Central memory CD4-positive, alpha-beta T cell (primary cell): ENCODE measurements at places on chromosomes 11 and 22.

GRCh38 chr22:42895541-42895981 is 38.5 kb upstream of the ARFGAP3 start:
- DNase-seq, result no peak

- no peak for DNase-seq
These were observed 16.5 kb upstream of the DGKZ start for GRCh38 chr11:46330563-46331281.

GRCh38 chr22:32380991-32381390 is 23.3 kb downstream of the RFPL3 start:
- no peak for DNase-seq

DNA sequence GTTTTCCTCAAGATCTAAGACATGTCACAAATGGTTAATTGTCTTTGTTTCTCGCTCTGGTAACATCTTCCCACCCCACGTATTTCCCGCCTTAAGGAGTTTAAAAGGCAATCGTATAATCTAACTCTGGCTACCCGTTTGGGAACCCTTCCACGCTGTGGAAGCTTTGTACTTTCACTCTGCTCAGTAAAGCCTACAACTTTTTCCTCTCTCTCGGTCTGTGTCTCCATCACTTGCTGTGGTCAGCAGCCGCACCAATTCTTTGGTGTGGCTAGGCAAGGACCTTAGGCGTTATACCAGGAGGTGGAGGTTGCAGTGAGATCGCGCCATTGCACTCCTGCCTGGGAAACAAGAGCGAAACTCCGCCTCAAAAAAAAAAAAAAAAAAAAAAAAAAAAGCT is 1430.1 kb downstream of the LRRC4C start:
- no peak for DNase-seq

DNA sequence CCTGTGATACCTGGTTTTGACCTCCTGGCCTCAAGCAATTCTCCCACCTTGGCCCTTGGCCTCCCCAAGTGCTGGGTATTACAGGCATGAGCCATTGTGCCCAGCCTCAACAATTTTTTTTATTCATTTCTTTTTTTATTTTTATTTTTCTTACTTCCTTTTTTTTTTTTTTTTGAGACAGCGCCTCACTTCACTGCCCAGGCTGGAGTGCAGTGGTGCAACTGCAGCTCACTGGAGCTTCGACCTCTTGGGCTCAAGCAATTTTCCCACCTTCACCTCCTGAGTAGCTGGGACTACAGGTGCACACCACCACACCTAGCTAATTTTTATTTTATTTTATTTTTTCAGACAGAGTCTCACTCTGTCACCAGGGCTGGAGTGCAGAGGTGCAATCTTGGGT is 25.5 kb upstream of the CECR2 start:
- DNase-seq, result no peak

DNA sequence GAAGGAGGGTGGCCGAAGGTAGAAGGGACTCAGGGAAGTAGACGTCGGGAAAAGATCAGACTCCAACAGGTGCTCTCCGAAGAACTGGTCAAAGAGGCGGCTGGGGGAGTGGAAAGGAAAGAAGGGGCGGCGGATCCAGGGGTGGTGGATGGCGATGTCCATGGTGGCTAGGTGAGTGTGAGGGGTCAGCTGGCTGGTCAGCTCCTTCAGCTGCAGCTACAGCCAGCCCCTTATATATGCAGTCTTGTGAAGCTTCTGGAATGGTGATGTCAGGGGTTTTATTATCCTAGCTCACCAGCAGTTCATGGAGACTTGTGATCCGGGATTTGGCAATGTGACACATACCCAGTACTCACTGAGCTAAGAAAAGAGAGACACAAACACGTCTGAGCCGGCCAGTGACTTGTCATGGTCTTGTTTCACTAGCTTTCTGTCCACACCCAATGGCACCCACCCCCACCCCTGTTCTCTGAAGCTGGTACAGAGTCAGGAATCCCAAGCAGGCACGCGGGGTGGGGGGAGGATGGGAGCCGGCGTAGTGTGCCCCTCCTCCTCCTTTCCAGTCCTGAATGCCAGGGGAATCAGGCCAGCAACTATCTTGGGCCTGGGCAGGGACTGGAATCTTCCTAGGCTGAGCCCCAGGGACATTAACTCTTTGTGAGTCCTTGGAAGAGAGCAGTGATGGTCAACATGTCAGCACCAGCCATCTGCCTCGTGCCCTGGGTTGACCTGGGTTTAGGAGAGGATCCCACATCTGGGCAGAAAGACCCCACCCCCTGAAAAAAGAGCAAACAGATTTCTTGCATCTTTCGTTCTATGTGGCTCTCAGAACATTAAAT is at the start of gene CRYAB:
TSS of gene CRYAB (minus strand) at position 208 of the 839 bp plus-strand sequence. CDS start at position 162, 46 bp downstream.
- no peak for DNase-seq

GRCh38 chr11:57500515-57500914 is 15.0 kb downstream of the SLC43A1 start:
- DNase-seq, result no peak

DNA sequence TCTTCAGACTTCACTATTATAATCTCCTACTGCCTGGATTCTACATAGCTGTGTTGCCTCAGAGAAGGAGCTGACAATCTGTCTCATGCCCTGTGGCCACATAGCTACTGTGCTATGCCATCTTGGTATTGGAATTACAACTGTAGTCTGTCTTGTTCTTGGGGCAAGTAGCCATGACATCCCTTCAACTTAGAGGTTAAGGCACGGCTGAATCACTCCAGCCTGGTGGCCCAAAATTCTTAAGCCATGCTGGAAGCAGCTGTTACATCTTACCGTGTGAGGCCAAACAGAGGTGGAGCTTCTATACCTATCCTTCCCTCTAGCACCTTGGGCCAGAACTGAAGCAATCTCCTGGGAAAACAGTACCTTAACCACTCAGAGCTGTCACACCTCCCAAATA is 14.8 kb downstream of the CARD18 start:
- no peak for DNase-seq

DNA sequence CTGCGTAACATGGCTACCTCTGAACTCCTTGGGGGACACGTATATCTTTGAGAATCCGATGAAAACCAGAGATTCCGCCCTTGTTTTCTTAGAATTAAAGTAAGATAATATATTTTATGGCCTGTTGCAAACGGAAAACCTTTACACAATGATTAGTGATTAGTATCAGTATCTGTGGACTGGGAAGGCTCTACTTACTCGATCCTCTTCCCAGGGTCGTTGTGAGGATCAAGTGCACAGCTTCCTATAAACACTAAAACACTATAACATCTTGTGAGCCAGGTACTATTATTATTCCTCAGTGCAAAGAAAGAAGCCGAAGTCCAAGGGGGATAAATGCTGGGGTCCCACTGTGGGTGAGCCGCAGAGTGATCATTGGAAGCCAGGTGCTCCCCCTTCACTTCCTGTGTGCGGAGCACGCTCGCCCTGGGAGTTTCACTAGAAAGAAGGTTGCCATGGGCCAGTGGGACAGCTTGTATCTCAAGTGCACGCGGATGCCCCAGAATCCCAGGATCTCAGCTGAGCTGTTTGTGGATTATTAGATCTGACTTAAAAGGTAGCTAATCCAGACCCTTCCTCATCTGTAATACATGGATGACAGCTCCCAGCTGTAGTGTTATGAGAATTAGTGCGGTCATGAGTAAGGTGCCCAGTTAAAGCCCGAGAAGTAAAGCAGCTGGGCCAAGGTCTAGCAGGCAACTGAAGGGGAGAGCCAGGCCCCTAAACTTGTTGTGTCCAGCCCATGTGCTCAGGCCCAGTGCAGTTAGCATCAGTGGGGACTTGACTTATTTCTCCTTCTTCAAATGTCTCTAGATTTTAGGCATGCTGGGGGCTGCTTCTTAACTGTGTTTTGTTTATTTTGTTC is 839 bp downstream of the CBY1 start:
- peak; percentile 27 for DNase-seq

DNA sequence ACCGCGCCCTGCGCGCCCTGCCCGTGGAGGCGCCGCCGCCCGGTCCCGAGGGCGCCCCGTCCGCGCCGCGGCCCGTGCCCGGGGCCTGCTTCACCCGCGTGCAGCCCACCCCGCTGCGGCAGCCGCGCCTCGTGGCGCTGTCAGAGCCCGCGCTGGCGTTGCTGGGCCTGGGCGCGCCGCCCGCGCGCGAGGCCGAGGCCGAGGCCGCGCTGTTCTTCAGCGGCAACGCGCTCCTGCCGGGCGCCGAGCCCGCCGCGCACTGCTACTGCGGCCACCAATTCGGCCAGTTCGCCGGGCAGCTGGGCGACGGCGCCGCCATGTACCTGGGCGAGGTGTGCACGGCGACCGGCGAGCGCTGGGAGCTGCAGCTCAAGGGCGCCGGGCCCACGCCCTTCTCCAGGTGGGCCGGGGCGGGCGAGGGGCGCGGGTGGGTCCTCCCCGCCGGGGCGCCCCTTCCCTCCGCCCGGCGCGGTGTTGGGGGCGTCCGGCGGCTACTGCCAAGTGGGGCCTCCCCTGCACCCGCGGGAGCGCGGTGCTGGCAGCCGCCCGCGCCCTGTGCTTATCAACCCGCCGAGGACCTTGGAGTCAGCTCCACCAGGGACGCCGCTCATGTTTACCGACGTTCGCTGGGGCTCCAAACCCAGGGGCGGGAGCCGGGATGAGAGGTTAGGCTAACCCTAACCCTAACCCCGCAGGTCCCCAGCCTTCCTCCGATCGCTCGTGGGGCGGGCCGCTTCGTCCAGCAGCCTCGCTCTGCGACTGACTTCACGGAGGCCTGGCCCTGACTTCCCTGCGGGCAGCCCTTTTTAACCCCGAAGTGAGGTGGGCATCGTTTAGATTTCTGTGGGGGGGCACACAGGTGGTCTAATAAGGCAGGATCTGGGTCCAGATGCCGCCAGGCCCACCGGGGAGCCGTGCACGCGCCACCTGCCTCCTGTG is 649 bp downstream of the SELENOO start:
- DNase-seq, result no peak

GRCh38 chr11:113977071-113977490 is 2.2 kb downstream of the HTR3A start:
- no peak for DNase-seq

DNA sequence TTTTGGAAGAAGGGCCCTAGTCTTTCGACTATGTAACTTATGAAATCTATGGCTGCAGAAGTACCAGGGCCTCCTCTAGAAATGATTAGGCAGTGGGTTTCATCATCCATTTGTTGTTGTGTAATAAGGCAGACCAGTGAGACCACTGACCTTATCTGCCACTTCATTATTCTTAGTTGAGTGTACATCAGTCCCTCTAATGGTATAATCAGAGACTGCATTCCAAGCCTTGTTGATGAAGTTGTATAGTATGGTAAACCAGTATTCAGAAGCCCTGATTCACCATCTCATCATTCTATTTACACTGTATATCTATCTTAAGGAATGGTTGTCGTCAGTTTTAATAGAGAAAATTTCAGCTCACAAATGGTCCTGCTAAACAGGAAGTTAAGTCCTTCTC is 32.2 kb upstream of the GRIA4 start:
- no peak for DNase-seq

GRCh38 chr11:3109921-3110706 is 52.9 kb upstream of the CARS1 start:
- DNase-seq, result no peak

- DNase-seq, result peak; percentile 13
These were observed 7.8 kb downstream of the PPP6R3 start for GRCh38 chr11:68468217-68468828.

DNA sequence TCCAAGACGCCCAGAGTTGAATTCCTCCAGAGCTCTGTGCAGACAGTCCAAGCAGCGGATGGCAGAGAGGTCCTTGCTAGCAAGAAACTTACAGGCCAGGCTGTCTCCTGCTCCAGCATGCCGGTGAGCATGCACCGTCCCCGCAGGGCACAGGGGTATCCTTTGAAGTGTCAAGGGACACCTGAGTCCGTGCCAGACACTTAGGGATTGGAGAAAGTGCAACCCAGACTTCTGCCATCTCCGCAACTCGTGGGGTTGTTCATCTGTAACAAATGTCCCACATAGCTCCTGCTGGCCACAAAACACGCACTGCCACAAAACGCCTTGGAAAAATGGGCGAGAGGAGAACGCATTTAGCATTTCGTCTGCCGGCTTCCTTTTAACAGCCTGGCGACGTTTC is 13.3 kb downstream of the TSPO start:
- DNase-seq, result no peak

DNA sequence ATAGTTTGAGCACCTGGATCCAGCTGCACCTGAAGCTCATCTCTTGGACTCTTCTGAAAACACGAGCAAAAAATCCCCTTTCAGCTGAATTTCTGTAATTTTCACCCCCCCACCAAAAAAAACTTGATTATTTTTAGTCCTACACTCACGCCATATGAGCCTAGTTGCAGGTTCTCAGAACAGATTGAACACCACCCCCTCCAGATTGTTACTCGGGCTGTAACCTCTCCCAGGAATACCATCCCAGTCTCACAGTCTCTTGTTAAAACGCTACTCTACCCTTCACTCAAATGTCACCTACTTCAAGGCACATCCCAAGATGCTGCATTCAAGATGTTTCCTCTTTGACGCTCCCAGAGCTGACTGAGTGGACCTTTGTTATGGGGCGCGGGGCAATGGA is 96.3 kb upstream of the PRDM11 start:
- no peak for DNase-seq

DNA sequence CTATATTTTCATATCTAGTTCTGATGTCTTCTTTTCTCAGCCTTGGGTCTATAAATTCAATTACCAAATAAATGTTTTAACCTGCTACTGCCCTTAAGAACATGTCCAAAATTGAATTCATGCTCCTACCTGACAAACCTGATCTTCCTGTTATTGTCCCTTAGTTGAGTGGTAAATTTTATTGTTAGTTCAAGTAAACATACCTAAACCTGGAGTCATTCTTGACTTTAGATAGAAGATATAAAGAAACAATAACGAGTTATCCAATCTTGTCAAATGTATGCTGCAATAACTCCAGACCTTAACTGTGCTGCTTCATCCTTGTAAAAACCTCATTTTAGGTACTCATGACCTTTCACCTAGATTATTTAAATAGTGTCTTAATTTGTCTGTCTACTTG is 34.6 kb upstream of the SC5D start:
- DNase-seq, result no peak

- no peak for DNase-seq
These were observed 7.3 kb downstream of the SLC15A3 start for GRCh38 chr11:60944490-60945294.

- DNase-seq, result no peak
These were observed 40.5 kb downstream of the TPCN2 start for GRCh38 chr11:69089258-69089657.

DNA sequence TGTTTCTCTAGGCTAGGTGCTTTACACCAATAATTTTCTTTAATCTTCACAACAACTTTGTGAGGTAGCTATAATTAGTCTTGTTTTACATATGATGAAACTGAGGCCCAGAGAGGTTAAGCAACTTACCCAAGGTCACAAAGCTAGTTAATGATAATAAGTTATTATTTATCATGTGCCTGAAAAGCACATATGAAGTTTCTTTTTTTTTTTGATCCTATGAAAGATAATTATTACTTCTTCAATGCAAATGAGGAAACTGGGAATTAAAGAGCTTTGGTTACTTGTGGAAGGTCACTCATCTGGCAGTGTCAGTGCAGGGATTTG is 22.8 kb downstream of the STIM1 start:
- DNase-seq, result no peak
